RWPE2 (cell line): ENCODE measurements at places on chromosomes 1 and 21.

- DNase-seq, result no peak
Measured at GRCh38 chr1:61378494-61379180, 296.3 kb downstream of the NFIA start.

DNA sequence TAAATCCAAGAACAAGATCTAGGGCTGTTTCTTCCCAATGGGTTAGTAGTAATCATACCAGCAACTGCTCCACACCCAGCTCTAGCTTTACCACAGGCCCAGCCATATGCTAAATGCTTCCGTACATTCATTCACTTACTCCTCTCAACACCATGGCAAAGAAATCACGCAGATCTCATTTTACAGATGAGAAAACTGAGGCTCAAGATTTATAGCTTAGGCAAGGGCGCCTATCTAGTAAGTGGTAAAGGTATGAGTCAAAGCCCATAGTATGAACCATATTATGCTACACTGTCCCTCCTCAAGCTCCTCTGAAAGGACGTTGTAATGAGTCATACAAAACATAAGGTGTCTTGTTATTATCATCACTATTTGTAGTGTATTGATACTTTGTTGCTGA lies 82.2 kb downstream of the NIBAN1 start:
- no peak for DNase-seq

- DNase-seq, result no peak
Measured at GRCh38 chr1:21530368-21531016, 21.3 kb downstream of the ALPL start.

GRCh38 chr1:12159816-12160215 lies 7.0 kb upstream of the TNFRSF1B start:
- no peak for DNase-seq

DNA sequence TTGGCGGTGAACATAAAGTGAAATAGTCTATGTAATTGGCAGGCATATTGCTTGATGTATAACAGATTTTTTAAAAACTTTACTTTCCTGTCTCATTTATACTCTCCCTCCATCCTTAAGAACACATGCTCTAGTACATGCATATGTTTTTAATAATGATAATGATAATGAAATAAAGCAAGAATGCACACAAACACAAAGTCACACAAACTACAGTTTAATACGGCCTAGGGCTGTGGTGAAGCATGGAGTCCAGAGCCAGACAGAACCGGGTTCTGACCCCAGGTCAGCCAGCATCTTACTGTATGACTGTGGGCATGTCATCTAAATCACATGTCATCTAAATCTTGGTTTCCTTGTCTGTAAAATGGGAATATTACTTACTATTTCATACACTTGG lies 324.9 kb upstream of the NFIA start:
- no peak for DNase-seq
